ENCODE measurements at places on chromosomes 1 and 21. TPM values are rescaled to one million over a fixed set of nuclear protein-coding genes. Genes with fewer than 3 reads are reported as not detected.

ANGEL2 gene
- 39.2 TPM for total RNA-seq

CD2 gene
- not detected for total RNA-seq

NFASC gene
- total RNA-seq = under 0.01 TPM

LRRC38 gene
- not detected for total RNA-seq

CFHR3 gene
- total RNA-seq = not detected

SLX9 gene
- 22.2 TPM for total RNA-seq

KIF21B gene
- total RNA-seq = 4.6 TPM

GOLT1A gene
- not detected for total RNA-seq

OLFML2B gene
- under 0.01 TPM for total RNA-seq

TMEM82 gene
- not detected for total RNA-seq

DUSP23 gene
- total RNA-seq = 63.4 TPM

GJA9 gene
- total RNA-seq = not detected

RPE65 gene
- total RNA-seq = not detected

MYOG gene
- not detected for total RNA-seq

PKLR gene
- total RNA-seq = not detected

CHD5 gene
- under 0.01 TPM for total RNA-seq

All from vein endothelial cell (primary cell).